ENCODE measurements at places on chromosomes 16 and 17.
A peak's percentile ranks its signal among the peaks of the same experiment; 100 is the strongest.

DNA sequence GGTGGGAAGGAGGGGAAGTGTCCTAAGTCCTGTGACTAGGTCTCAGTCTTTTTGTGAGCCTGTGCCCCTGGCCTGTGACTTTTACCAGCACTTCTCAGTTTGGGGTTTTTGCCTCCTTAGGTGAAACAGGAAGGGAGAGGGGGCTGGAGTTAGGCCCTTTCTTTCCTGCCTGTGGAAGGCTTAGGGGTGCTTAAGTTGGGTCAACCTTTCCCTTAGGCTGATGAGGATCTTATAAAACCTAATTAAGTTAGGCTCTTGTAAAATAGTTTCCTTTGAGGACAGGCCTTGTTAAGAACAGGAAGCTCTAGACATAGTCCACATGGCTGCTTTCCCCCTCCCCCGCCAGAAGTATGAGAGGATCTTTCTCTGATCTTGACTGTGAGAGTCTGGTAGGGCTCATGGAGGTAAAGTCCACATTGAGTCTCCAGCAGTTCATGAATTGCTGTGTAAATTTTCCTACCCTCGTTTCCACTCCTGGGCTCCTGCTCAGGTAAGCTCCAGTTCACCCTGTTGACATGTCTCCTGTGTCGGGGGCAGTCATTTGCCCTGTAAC, 17.0 kb upstream of the DNASE1 start:
- peak; percentile 36 for DNase-seq

DNA sequence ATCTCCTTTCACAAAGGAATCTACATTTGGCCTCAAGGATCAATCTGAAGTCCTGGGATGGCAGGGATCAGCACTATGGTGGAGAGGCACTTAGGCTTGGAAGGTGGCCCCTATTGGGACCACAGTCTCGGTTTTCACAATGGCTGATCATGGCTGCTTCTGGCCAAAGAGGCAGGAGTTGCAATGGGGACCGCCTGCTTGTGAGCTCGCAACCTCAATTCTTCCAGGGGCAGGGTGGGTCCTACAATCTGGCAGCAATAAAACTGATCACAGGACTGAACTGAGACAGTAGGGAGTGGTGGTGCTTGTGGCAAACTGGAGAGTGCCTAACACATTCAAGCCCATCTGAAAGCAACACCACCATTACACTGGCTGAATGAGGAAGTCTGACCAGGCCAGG, 83.1 kb downstream of the NETO2 start:
- no peak for DNase-seq

DNA sequence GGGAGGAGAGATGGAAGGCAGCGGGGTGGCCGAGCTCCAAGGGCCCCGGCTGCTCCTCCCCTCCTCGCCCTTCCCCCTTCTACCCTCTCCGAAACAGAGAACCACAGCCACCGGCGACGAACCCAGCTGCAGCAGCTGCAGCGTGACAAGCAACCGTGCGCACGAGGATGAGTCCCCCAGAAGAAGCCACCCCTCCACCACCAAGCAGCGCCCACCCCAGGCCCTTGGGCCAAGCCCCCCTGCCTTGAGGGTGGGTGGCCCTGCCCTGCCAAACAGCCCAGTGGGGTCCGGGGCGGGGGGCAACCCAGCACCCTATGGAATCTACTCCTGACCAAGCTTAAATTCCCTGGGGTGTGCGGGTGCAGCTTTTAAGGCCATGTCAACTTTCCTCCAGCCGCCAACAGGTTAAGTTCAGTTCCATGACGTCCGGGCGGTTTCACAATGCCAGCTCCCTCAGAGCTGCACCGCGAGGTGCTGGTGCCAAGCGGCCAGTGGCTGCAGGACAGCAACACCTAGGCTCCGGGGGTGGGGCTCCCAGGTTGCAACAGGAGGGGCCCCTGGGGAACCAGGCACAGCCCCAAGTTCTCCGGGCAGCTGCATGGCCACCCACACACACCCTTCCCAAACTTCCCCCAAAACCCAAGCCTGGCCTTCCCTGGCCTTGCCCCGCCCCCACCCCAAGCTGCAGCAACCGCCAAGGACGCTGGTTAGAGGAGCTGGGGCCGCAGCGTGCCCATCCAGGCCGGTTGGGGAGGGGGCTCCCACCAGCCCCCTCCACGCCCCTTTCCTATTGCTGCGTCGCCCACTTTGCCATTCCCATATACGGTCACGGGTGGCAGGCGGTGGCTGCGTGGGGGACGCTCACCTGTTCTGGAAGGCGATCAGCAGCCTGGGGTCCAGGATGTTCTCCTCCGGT, 2.0 kb downstream of the CBX4 start:
- peak; percentile 51 for DNase-seq

GRCh38 chr17:41060052-41060604, at the start of gene KRTAP2-3:
Gene KRTAP2-3 (minus strand): TSS chr17:41060114. CDS start chr17:41060050, 64 bp downstream.
- DNase-seq, result peak; percentile 97

DNA sequence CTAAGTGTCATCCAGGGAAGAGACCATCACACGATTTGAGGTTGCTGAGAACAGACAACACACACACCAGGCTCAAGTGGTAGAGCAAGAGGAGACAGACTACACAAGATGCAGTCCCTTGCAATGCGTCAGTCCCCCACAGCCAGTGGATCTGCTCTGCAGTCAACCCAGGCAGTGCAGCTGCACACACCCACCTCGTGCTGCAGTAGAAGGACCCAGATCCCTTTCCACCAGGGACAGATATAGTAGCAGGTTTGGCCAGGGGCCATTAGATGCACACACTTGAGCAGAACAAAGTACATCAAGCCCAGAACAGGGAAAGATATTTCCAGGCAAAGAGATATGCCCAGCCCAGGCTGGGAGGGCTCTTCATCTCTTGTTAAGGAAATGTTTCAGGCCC, 112.9 kb downstream of the GRIN2A start:
- no peak for DNase-seq

DNA sequence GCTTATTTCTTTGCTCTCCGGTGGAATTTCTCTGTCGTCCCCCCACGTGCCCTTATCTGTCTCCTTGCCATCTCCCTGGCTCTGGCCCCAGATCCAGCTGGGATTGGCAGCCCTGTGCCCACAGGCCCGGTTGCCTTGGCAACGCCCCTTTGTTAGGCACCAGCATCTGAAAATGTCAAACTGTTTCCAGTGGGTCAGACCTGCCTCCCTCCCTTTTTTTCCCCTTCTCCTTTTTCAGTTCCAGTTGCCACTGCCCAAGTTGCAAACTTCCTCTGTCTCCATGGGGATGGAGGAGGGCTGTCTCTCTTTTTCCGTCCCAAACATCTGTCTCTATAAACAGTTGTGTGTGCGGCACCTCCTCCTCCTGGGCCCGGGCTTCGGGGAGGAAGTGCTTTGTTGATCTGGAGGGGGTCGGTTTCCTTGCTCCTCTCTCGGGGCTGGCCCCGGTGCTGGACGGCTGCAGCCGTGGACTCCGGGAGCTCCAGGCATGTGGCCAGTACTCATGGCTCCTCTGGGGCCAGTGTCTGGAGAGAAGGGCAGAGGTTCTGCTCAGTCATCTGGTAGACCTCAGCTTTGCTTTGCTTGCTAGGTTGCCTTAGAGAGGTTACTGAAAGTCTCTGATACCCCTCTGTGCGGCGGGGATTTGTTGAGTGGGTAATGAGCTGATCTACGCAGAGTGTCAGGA, 35.3 kb downstream of the SOCS3 start:
- peak; percentile 77 for DNase-seq

DNA sequence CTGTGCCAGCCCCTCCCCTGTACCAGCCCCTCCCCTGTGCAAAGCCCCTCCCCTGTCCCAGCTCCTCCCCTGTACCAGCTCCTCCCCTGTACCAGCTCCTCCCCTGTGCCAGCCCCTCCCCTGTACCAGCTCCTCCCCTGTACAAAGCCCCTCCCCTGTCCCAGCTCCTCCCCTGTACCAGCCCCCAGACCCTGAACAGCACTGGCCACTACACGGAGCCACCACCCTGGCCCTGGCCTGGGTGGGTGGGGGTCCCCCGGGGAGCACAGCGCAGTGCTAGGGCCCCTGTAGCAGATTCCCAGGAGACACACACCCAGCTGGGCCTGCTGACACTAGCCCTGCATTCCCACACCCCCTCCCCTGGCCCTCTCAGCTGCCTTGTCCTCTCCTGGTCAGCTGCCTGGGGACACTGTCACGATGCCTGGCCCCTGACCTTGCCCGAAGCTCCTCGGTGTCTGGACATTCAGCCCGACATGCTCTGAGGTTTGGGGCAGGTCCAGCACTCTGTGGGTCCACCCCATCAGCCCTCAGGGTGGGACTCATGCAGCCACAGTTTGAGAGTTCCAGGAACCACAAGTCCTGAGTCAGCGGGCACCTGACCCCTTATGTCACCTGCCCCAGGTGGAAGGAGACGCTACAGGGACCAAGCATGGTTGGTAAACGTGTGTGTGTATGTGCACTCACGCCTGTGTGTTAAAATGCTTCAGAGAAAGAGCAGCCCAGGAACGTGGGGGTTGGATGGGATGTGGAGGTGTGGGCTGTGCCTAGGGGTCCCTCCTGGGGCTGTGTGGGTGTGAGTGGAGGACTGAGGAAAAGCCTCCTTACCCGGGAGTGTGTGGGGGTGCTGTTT, 114.2 kb downstream of the METRNL start:
- DNase-seq, result no peak

DNA sequence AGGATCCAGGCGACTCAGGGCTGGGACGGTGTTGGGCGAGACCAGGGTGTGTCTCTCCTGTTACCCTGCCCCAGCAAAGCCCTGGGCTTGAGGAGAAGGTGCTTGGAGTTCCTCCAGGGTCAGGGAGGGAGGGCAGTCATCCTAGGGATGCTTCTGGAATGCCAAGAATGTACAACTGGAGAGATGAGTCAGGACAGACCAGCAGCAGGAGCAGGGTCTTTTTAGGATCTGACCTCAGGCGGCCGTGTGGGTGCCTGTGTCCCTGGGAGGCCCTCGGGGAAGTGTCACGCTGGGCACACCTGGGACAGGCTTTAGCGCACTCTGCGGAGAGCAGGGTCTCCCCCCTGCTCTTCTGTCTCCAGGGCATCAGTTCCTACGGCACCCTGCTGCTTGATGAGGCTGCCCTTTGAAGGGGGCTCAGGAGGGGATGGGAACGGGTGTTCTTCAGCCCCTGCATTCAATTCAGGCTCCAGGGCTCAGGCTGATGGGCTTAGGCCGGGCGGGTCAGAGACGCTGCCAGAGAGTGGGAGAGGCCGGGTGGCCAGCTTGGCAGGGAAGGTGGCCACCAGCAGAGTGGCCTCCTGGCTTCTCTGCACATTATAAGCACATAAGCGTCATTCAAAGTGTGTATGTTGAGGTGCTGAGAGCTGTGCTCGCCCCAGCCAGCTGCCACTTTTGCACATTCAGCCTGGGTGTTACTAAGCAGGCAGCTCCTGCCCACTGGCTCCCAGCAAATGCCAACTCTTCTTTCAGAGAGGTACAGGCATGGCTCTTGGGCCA, 8.4 kb upstream of the MTSS2 start:
- DNase-seq, result peak; percentile 91

- no peak for DNase-seq
These were observed 3.4 kb downstream of the TMED6 start for GRCh38 chr16:69348222-69348621.

- no peak for DNase-seq
These were observed 696 bp upstream of the PSMC5 start for GRCh38 chr17:63826468-63827001.

DNA sequence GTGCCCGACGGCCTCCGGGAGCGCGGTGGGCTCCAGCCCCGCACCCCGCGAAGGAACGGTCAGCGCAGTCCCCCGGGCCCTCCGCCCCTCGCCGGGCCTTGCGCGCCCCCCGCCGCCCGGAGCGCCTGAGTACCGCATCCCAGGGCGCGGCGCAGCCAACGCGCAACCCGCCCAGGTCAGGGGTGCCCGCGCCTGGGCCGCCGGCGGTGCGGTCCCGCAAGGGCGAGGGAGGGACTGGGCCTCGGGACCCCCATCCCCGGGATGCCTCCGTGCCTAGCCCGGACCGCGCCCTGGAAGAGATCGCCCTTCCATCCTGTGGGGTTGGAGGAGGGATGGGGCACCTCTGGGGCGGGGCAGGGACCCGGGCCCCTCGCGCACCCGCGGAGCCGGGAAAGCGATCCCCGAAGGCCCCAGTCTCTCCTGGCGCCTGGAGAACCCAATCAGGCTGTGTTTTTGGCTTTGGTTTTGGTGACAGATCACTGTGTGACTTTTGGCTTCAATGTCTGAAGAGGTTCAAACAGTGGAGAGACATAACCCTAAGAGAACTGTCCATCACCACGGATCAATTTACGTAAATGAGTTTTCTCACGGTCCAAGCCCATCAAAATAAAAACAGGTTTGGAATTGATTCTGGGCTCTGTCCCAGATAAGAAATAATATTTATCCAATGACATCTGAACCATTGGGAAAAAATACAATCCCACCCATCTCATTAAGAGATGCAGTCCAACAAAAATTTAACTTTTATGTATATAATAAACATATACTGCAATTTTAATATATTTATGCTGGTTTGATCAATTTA, 17.8 kb downstream of the ENPP7 start:
- no peak for DNase-seq

DNA sequence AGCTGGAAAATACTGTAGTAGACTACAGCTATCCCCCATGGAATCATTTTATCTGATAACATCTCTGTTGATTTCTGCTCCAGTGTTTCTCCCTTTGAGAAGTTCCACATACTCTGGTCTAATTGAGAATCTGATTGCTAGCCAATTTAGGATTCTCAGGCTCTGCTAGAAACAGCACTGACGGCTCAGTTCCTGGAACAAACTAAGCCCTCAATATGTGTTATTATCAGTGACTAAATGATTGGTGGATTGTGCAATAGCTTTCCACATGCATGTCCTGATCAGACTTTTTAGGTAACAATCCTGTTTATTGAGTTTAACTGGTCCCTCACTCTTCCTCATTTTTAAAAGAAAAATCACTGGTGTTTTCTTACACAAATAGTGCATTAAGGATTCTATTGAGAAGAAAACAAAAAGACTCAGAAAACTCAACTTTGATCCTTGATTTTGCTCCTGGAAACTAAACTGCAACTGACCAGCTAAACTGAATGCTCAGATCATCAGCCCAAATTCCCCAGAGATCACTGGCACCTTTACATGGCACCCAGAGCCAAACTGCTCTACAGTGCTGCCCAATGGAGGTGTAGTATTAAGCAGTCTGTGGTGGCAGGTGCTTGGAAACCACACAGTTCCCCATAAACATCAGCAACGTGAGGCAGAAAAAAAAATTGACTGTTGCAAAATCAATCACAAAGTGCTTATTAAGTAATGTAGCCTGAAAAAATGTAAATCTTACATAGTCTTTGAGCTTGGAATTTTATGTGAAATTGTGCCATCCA, 423.7 kb downstream of the TOX3 start:
- DNase-seq, result no peak

DNA sequence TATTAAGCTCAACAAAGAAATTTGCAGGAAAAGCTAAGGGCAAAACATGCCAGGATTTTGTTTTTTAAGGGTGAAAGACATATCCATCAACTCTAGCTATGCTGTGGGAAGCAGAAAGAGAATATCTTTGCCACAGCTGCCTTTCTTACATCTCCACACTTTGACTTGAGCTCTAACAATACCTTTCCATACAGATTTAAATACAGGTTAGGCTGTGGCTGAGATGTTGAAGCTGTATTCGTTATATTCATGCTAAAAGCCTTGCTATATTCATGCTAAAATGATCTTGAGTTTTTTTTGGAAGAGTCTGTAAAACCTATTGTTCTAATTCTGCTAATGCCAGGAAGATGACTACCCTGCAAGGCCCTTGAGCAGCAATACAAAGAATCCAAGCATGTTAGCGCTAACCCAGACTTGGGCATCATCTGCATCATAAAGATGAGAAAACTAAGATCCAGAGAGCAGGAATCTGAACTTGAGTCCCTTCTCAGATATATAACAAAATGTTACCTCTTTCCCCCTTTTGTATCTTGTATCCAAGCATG, 204.8 kb upstream of the C17orf78 start:
- no peak for DNase-seq
